ENCODE measurements at places on chromosomes 1 and 21.
A peak's percentile ranks its signal among the peaks of the same experiment; 100 is the strongest.

- no peak for DNase-seq
Observed at GRCh38 chr21:37392441-37392840, 25.9 kb downstream of the DYRK1A start.

DNA sequence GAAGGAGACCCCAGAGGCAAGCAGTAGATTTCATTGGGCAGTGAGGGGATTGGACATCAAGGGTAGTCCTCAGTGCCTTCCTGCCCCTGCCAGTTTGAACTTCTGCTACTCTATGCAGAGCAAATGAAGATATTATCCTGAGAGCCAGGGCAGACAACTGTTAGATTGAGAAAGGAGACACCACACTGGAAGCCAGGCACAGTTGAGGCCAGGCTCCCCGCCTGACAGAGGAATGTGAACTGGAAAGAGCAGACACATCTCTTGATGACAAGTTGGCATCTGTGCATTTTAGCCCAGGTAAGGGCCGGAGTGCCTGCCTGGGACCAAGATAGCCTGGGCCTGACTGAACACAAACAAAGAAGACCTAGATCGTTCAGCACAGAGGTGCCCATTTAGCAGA is 16.0 kb downstream of the SH3BGR start:
- no peak for DNase-seq

DNA sequence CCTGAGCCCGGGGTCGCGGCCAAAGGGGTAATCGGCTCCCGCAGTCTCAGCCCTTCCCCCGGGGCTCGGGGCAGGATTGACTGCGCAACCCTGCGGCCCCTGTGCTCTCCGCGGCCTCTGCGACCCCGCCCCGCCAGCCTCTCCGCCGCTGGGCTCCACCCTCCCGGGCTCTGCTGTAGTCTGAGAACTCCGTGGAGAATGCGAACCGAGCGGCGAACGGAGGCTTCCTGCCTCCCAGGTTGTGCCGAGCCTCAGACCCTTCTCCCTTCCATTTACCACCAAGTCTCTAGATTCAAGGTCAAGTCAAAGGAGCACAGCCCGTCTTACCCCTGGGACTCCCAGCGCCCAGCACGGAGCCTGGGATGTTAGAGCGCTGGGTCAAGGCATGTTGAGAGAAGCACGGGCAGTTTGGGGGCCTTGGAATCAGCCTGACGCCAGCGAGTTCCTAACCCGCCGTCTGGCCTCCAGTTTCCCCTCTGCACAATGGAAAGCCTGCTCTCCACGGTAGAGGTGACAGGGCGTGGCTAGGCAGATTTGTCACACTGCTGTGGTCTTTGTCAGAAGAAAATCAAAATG is 3.0 kb downstream of the ATP2B4 start:
- peak; percentile 76 for DNase-seq

GRCh38 chr1:7629011-7629410 is 142.1 kb upstream of the VAMP3 start:
- DNase-seq, result no peak

GRCh38 chr1:149937759-149938158 is 1.1 kb upstream of the MTMR11 start:
- DNase-seq, result no peak

DNA sequence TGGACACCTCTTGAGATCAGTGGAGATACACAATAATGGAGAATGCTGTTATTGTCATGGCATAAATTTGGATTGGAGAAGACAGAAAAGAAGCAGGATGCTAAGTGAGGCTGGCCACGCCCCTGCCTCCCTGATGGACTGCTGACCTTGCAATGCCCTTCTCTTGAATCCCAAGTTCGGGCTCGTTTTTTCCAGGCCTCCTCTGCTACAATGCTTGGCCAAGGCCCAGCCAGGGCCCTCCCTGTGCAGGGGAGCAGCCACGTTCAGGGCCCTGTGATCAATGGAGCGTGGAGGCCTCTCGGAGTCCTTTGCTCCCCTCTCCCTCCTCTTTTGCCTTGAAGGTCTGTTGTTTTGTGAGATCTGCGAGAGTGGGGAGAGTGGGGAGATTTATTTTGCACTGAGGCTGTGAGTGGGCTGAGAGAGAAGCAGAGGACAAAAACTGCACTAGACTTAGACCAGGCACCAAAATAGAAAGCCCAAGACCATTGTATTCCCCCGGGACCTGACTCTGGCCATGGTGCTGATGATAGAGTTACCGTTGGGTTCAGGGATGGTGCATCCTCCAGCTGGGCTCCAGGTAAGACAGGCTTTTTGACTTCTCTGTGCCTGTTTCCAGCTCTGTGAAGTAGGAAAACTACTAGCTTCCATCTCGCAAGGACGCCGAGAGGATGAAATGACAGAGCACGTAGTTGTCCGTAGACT is 268.6 kb downstream of the KAZN start:
- DNase-seq, result no peak

GRCh38 chr1:196887515-196888239 is at the start of gene CFHR4:
TSS of gene CFHR4 (plus strand) at chr1:196888052. CDS start at chr1:196888151, 99 bp downstream.
- no peak for DNase-seq

GRCh38 chr1:230270559-230271281 is 155.4 kb downstream of the PGBD5 start:
- DNase-seq, result peak; percentile 93

DNA sequence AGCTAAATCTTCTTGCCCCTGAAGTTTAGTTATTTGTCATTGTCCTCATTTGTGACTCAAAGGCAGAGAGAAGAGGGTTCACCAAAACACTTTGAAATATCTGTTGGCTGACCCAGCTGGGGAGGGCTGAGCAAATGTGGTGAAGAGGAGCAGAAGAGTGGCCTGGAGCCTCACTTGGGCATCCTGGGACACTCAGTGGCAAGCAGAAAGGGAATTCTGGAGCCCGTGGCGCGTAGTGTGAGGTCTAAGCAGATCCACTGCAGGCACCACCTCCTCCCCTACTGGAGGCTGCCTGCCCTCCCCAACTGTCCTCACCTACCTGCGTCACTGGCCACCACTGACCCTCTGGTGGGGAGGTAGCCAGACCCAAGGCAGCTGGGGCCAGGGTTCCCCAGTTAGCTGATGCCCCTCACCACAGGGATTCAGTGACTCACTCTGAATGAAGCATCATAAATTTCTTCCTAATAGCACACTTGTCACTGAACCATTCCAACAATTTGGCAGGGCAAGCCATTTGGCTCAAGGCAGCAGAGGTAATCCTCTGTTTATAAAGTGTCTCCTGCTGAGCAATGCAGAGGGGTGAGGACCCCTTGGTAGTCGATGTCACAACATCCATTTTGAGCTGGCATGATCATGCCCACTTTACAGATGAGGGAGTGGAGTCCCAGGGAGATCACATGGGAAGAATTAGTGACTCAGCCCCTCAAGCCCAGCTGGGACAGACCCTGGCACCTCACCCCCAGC is 80.3 kb downstream of the NENF start:
- DNase-seq, result peak; percentile 95

DNA sequence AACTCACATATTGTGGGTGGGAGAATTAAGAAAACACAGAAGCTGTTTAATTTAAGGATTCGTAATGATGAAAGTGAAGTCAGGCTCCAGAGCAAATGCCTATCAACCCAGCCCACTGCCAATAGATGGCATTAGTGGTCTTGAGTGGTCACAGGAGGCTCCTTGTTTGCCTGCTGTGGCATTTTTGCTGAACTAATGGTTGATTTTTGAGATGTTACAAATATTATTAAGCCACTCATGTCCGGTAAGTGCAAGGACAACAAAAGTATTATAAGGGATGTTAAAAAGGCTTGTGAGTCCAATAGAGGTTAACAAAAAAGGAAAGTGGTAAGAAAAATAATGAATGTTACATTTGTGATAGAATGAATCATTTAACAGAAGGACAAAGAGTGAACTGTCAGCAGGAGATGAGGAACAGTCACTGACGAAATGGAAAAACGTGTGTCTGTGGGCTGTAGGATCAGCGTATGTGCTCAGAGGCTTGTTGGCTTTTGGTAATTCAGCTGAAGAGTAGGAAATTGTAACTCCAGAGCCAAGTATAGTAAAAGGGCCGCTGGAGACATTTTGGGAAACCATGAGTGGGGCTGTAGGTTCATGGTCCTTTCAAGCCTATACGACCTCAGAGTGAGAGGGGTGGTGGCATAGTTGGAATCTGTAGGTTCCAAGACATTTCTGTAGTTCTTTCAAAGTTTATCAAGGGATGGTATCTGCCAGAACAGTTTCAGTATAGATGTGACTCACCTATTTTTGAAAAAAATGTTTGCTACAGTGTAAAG is 11.2 kb downstream of the SFT2D2 start:
- no peak for DNase-seq

- DNase-seq, result no peak
Observed at GRCh38 chr1:239735111-239735510, 348.7 kb downstream of the CHRM3 start.

GRCh38 chr1:165222580-165222979 is 133.9 kb downstream of the LMX1A start:
- peak; percentile 55 for DNase-seq

DNA sequence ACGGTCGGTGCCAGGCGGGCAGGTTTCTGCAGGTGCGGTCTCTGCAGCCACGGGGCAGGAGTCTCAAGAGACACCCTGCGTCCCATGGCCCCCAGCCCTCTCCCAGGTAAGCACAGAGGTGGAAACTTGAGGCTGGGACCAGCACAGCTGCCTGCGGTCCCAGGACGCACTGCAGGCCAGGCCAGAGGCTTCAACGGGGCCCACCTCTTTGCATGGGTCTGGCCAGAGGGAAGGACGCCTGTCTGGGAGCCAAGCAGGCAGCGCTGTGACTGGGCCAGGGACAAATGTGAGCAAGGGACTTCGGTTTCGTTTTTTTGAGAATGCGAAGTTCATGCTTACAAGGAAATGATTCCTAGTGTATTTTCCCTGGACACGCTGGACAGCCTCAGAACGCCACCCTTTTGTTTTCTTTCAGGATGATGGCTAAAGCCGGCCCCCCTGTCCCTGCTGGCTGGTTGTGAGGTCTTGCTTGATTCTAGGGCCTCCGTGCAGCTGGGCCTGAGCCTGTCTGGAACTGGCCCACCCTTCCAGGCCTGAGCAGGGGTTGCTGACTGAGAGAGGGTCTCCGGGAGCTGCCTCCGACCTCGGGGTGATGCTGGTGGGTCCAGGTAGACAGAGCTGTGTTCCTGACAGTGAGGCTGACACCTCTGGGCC is 38.3 kb downstream of the MORN1 start:
- no peak for DNase-seq

DNA sequence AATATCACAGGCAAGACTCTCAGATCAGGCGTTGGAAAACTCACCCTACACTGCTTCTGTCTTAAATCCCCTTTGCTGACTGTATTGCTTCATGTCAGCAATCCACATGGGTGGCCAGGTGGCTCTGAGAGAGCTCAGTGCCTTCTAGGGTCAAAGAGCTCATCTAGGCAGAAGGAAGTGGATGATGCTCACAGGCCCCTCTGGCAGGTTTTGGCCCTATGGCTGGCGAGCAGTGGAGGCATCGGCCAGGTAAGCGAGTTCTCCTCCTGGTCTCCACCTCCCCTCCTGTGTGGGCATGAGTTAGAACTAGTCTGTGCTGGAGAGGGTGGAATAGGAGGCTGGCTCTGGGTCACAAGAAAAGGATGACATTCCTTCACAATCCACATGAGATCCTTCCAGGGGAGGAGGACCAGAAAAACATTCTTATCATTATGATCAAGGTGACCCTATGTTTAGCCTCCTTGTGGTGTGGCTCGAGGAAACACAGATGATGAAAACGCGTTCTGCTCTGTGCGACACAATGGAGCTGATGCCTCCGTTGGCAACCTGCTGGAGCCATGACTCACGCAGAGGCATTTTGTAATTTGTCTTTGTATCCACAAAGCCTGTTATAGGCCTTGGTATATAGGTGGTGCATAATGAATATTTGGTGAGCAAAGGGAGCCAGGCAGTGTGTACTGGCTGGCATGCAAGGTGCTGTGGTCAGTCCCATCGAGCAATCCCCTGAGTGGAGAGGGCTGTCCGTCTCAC is 264.6 kb upstream of the RAB4A start:
- no peak for DNase-seq

GRCh38 chr1:220317161-220317560 is 44.9 kb upstream of the RAB3GAP2 start:
- no peak for DNase-seq

DNA sequence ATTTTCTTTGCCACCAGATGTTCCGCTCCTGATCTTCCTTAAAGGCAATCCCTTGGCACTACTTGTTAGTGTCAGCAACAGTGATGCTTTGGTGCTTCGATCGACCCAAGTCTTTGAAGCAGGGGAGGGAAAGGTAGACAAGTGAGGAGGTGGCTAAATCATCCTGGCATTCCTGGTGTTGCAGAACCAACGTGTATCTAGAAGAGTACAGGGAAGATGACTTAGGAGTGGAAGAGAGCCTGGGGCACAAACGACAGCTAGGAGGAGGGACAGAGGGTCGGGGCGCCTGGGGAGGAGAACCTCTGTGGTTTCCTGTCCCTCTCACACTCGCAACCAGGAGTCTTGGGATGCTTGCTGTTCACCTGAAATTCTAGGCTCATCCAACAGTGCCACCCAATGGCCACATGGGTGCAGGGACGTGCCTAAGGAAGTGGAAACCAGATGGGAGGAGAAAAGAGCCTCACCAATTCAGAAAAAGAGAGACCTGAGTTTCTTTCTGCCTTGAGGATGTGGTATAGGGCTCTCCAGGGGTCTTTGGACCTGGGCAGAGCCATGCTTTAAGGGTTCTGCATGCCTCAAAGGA is 9.5 kb upstream of the KCNA2 start:
- peak; percentile 86 for DNase-seq
